ENCODE measurements at places on chromosomes 12 and 14.

DNA sequence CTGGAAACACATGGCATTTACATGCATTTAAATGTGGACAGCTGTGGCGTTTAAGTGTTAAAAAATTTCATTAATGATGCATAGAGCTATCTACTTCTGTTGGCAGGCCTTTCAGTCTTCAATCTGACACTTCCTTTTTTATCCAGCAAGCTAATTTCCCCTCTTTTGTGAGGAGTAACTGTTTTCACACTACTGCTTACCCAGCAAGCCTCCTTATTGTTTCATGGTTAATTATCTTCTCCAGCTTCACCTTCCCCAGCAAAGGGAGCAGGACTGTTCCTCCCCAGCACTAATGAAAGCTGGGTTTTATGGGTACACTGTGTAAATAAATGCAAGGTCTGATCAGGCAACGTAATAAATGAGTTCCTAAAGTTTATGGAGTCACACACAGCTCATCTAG, 129.4 kb upstream of the NPAS3 start:
- H3K4me3 ChIP-seq, result no peak overlapping the region
- no peak overlapping the region for H3K27ac ChIP-seq
- no peak for DNase-seq
- H3K27me3 ChIP-seq, result no peaks in the 10 kb centered on the region
- H3K4me1 ChIP-seq, result no peaks in the 10 kb centered on the region

DNA sequence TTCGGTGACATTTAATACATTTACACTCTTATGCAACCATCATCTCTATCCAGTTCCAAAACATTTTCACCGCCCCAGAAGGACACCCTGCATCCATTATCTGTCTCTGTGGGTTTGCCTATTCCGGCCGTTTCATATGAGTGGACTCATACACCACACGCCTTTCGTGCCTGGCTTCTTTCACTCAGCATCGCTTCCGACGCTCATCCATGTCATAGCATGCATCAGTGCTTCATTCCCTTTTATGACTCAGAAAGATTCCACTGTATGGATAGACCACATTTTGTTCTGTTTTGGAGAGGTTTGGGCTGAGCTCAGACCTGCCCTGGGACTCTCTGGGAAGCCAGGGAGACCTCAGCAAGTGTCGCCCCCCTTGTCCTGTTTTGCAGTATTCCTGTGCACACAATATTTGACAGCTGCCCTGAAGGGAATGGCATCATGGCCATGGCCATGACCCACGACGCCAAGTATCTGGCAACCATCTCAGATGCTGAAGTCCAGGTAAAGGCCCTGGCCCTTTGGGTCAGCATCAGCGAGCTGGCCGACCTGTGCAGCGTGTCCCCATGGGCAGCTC, 23.8 kb downstream of the CFAP251 start:
- H3K27ac ChIP-seq, result no peak overlapping the region
- no peaks in the 10 kb centered on the region for H3K36me3 ChIP-seq
- no peaks in the 10 kb centered on the region for H3K27me3 ChIP-seq

GRCh38 chr12:89179245-89179644, 173.1 kb downstream of the DUSP6 start:
- H3K27me3 ChIP-seq, result no peaks in the 10 kb centered on the region
- H3K4me3 ChIP-seq, result no peak overlapping the region

DNA sequence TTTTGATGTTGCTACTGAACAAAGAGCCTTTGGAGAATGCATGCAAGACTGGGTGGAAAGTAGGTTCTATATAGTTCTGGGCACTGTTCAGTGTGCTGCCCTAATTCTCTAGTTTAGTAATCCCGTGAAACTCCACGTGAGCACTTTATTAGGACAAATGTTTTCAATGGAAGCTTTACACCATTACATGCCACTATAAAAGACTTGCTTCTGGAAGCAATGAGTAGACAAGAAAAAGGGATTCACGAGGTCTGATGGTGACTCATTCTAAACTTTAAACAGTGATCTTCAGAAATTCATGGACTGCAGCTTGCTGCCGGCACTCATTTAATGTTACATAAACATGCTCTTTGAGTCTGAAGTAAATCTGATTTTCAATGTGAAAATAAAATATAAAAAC, 22.3 kb downstream of the ATG14 start:
- DNase-seq, result peak; percentile 76
- peaks cover 13% of the 10 kb centered on the region for H3K36me3 ChIP-seq
- H3K27me3 ChIP-seq, result no peaks in the 10 kb centered on the region

DNA sequence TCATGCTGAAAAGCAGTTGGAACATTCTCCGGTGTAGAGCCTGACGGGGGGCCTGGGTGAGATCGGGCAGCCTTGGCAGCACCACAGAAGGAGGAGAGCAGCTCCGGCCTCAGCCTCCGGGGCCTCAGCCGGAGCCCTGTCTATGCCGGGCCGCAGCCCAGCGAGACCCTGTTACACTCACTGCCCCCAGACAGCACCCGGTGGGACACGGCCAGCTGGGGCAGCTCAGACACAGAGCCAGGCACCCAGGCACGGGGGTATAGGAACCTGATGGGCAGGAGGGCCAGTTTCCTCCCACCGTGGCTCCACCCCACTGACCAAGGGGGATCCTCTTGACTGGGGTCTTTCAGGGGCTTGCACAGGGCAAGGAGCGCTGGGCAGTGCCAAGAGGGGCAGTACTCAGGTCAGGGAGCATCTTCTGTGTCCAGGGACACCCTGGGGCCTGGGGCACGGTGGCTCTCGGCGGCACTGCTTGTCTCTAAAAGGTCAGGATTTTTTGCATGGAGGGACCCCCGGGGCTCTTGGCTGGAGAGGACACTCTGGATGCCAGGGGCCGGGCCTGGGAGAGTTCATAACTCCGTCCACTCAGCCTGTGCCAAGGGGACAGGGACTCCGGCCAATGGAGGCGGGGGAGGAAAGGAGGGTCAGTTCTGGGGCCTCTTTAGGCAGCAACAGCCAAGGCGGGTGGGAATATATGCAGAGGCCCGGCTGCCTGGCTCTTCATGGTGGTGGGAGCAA, 9.4 kb downstream of the INF2 start:
- H3K4me3 ChIP-seq, result no peak overlapping the region
- DNase-seq, result no peak
- H3K27ac ChIP-seq, result no peak overlapping the region
- 0 out of 2 replicates have a peak, but pooled peaks cover 5% of the 10 kb centered on the region for H3K4me1 ChIP-seq
- H3K27me3 ChIP-seq, result no peaks in the 10 kb centered on the region

DNA sequence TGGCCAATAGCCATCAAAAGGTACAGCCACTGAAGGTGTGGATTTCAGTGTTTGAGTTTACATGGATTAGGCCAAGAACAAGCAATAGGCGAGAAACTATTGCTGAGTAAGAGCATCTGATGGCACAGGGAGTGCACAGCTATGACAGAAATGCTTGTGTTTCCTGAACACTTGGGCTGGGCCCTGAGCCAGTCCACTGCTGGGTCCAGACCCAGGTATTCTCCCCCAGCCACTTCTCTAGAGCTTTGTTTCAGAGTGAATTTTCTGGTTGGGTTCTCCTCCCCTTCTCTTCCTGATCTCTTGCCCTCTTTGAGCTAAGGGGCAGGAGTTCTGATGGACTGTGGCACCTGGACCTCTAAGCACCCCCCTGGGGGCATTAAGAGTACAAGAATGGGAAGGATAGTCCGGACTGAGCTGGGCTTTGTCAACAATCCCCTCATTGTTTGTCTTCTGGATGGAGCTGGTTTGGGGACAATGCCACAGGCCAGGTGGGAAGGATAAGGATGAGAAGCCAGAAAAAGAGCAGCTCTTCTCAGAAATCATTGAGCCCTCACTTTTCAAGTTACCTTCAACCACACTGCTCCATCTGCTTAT, 8.3 kb downstream of the HOXC5 start:
- H3K36me3 ChIP-seq, result no peaks in the 10 kb centered on the region
- no peak overlapping the region for H3K4me3 ChIP-seq
- peaks cover 13% of the 10 kb centered on the region for H3K4me1 ChIP-seq
- H3K27me3 ChIP-seq, result no peaks in the 10 kb centered on the region
- DNase-seq, result no peak
- H3K27ac ChIP-seq, result no peak overlapping the region

GRCh38 chr14:71319666-71320065, 412.4 kb downstream of the PCNX1 start:
- H3K27me3 ChIP-seq, result no peaks in the 10 kb centered on the region
- H3K4me1 ChIP-seq, result peaks cover 21% of the 10 kb centered on the region
- H3K27ac ChIP-seq, result peak overlapping the region; percentile 51
- H3K4me3 ChIP-seq, result peak overlapping the region; percentile 93

DNA sequence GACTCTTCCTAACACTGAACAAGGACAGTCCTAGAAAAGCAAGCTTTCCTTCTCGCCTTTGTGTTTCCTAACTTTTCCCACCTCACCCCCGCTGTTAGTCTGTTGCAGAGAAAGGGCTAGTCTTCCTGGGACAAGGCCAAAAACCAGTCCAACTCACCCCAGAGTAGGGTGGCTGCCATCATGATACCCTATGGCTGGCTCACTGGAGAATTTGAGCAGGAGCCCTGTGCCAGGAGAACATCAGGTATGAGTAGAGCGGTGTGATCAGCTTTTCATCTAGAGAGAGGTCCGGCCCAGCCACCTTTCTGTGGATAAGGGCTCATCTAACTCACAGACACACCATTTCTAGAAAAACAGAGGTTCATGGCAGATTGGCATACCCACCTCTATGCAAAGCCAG, 16.7 kb upstream of the ZFP36L1 start:
- H3K27me3 ChIP-seq, result no peaks in the 10 kb centered on the region
- no peak overlapping the region for H3K27ac ChIP-seq

- H3K4me1 ChIP-seq, result no peaks in the 10 kb centered on the region
- peak; percentile 67 for DNase-seq
- no peak overlapping the region for H3K4me3 ChIP-seq
- no peaks in the 10 kb centered on the region for H3K36me3 ChIP-seq
- H3K27me3 ChIP-seq, result no peaks in the 10 kb centered on the region
- no peak overlapping the region for H3K27ac ChIP-seq
Observed at GRCh38 chr12:113912760-113913329, 53.3 kb downstream of the RBM19 start.

DNA sequence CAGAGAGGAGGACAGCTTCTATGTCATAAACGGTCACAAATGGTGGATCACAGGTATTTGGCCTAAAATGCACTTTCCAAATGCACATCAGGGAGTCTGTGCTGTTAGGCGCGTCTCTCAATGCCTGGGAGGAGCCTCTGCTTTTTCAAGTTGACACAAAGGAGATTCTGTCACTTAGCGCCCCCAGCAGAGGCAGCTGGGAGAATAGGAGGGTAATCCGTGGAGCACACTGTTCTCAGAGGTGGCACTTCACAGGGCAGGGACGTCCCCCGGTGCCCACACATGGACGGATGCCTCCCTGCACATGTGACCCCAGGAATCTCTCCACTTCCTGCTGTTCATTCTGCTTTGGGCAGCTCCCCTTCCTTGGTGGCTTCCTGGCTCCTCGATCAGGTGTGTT, 19.4 kb upstream of the ALDH2 start:
- H3K27me3 ChIP-seq, result no peaks in the 10 kb centered on the region
- H3K27ac ChIP-seq, result no peak overlapping the region
- H3K4me3 ChIP-seq, result no peak overlapping the region
- H3K36me3 ChIP-seq, result no peaks in the 10 kb centered on the region
- no peaks in the 10 kb centered on the region for H3K4me1 ChIP-seq

DNA sequence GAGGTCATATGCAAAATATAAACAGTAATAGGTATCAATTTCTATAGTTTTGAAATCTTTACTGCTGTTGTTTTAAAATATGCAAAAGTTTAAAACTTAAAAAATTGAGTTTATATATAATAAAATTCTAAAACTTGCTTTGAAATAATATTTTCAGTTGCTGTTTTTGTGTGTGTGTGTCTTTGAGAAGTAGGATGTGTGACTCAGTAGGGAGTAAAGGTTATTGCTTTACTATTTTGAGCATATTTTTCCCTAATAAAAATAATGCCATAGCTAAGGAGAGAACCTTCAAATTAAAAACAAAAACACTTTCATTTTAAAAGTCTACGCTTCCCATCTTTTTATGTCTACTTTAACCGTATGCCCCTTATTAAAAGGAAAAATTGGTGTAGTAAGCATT, 238.1 kb downstream of the FBXL14 start:
- peak; percentile 16 for DNase-seq
- H3K4me3 ChIP-seq, result no peak overlapping the region
- no peaks in the 10 kb centered on the region for H3K27me3 ChIP-seq

DNA sequence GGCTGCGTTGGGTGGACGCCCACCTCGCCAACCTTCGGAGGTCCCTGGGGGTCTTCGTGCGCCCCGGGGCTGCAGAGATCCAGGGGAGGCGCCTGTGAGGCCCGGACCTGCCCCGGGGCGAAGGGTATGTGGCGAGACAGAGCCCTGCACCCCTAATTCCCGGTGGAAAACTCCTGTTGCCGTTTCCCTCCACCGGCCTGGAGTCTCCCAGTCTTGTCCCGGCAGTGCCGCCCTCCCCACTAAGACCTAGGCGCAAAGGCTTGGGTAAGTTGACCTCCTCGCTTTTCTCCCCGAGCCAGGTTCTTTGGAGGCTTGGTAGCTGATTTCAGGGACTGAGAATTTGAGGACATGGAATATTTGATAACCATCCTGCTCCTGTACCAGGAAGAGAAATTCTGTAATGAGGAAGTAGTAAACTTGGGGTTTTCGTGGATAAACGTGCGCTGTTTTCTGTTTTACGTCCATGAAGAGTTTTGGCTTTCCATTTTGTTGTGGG, 530 bp downstream of the APAF1 start:
- peaks cover 21% of the 10 kb centered on the region for H3K4me1 ChIP-seq
- peak; percentile 48 for DNase-seq
- peak overlapping the region; percentile 99 for H3K27ac ChIP-seq
- peak overlapping the region; percentile 86 for H3K4me3 ChIP-seq
- no peaks in the 10 kb centered on the region for H3K27me3 ChIP-seq

Measured in GM23248 (cell line).